ENCODE measurements at places on chromosomes 2 and 18.

DNA sequence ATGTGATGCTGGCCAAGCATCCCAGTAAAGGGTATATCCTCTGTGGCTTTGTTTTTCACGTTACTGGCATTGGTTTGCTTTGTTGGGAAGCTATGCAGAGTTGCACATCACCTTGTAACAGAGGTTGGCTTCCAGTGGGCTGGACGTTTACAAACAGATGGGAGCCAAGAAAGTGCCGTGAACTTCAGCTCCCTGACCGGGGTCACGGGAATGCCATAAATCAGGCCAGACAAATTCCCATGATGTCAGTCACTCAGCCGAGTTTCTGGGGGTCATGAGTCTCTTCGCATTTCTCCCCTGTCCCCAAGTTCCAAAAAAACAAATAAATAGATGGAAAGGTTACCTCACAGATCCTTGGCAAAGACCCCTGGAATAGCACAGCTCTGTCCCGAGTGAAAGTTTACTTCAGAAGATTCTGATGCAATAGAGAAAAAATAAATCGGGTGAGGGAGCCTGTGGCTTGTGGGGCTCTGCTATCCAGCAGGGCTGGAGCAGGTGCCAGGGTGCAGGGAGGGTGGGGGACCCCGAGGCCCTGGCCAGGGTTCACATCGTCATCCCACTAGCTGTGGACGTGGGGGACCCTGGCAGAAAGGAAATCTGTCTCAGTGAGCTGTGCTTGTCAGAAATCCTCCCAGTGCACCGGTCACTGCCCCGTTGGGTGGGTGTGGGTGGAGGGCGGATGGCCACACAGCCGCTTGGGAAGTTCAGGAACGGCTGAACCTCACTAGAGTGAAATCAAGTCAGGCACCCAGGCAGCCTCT, 27.8 kb downstream of the TWIST2 start:
- no peak overlapping the region for H3K4me3 ChIP-seq
- H3K4me1 ChIP-seq, result no peaks in the 10 kb centered on the region
- DNase-seq, result no peak
- H3K27ac ChIP-seq, result no peak overlapping the region
- no peaks in the 10 kb centered on the region for H3K36me3 ChIP-seq

DNA sequence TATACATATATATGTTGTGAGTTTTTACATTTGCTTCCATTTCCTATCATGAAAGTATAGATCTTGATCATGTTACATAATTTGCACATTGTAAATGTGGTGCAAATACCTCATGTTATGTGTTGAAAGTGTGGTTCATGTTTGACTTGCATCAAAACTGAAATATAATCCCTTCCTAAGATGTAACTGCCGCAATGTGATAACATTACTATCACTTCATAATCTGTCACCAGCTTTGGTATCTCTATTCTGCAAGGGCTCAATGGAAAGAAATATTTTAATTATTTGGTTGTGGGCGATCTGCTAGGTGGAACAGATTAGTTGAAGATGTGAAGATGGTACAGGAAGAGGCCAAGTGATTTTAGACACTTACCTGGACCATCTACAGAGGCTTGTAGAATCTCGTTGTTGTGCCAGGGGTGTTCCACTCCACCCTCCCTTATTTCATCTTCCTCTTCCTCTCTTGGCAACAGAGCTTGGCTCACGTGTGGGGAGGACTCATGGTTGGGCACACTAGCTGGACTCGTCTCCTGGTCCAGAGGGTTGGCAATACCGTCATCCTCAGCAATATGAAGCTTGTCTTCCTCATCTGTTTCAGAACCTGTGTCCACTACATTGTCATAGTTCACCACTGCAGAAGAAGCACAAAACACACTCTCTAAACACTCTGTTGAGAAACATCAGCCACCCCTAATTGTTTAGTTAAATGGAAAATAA, 90.4 kb downstream of the ZEB2 start:
- no peak for DNase-seq
- no peak overlapping the region for H3K27ac ChIP-seq
- no peak overlapping the region for H3K4me3 ChIP-seq
- H3K36me3 ChIP-seq, result peaks cover 6% of the 10 kb centered on the region
- H3K27me3 ChIP-seq, result no peaks in the 10 kb centered on the region
- peaks cover 17% of the 10 kb centered on the region for H3K4me1 ChIP-seq

GRCh38 chr2:133503323-133503722, 64.9 kb downstream of the NCKAP5 start:
- H3K27me3 ChIP-seq, result no peaks in the 10 kb centered on the region
- no peaks in the 10 kb centered on the region for H3K4me1 ChIP-seq
- DNase-seq, result no peak
- H3K36me3 ChIP-seq, result no peaks in the 10 kb centered on the region
- H3K27ac ChIP-seq, result no peak overlapping the region

- H3K4me1 ChIP-seq, result no peaks in the 10 kb centered on the region
- H3K4me3 ChIP-seq, result no peak overlapping the region
- no peaks in the 10 kb centered on the region for H3K36me3 ChIP-seq
These were observed 47.5 kb upstream of the TXNDC2 start for GRCh38 chr18:9838144-9838877.

DNA sequence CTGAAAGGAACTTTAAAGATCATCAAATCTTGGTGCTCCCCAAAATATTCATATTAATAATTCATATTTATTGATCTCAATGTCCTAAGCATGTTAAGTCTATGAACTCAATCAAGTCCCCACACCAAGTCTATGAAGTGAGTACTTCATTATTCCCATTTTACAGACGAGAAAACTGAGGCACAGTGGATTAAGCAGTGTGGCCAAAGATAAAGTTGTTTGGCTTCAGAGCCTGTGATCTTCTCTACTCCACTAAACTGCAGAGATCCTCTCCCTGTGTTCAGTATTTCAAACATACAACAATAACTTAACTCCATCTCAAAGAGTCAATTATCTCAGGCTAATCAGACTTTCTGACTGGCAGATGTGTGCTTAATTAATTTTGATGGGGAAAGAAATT, 29.8 kb downstream of the KCNK3 start:
- DNase-seq, result no peak
- H3K27me3 ChIP-seq, result no peaks in the 10 kb centered on the region
- no peak overlapping the region for H3K4me3 ChIP-seq
- no peak overlapping the region for H3K27ac ChIP-seq

DNA sequence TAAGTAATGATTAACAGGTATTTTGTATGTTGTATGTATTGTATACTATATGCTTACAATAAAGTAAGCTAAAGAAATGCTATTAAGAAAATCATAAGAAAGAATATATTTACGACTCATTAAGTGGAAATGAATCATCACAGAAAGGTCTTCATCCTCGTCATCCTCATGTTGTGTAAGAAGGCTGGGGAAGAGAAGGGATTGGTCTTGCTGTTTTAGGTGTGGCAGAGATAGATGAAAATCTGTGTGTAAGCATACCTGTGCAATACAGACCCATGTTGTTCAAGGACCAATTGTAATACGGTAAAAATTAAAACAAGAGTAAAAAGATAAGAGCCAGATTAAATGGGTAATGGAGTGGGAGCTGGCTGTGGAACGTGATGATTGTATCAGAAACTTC, 16.6 kb downstream of the SLC35F5 start:
- H3K4me3 ChIP-seq, result no peak overlapping the region

GRCh38 chr2:108909275-108909823, 79.7 kb downstream of the EDAR start:
- no peak for DNase-seq
- no peak overlapping the region for H3K4me3 ChIP-seq
- no peaks in the 10 kb centered on the region for H3K4me1 ChIP-seq

- no peak for DNase-seq
- H3K36me3 ChIP-seq, result no peaks in the 10 kb centered on the region
- H3K27ac ChIP-seq, result no peak overlapping the region
These were observed 343.5 kb upstream of the KLHL29 start for GRCh38 chr2:23041443-23041842.

GRCh38 chr2:224038830-224039079, 331 bp downstream of the SERPINE2 start:
- no peak overlapping the region for H3K4me3 ChIP-seq
- H3K27me3 ChIP-seq, result peaks cover 43% of the 10 kb centered on the region
- no peak for DNase-seq
- peaks cover 4% of the 10 kb centered on the region for H3K36me3 ChIP-seq
- H3K4me1 ChIP-seq, result peaks cover 17% of the 10 kb centered on the region
- no peak overlapping the region for H3K27ac ChIP-seq

- no peaks in the 10 kb centered on the region for H3K4me1 ChIP-seq
- no peak overlapping the region for H3K27ac ChIP-seq
These were observed 413.8 kb upstream of the SLC14A2 start for GRCh38 chr18:45201489-45201888.

DNA sequence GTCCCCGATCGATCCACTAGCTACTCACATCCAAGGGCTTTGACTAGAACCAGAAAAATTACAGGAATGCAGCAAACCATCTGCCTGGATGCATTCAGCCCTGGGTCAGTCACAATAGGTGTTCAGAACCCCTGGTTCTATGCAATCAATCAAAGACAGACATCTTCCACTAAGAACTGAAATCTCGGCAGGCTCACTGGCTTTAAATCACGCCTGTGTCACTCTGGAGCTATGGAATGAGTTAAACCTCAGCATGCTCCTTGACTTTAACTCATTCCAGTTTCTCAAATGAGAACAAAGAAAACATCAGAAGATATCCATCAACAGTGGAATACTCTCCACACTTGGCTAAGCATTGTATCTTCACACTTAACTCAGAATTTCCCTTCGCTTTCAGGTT, 68.1 kb upstream of the SPTBN1 start:
- no peaks in the 10 kb centered on the region for H3K4me1 ChIP-seq
- H3K4me3 ChIP-seq, result no peak overlapping the region
- no peaks in the 10 kb centered on the region for H3K36me3 ChIP-seq
- DNase-seq, result no peak

DNA sequence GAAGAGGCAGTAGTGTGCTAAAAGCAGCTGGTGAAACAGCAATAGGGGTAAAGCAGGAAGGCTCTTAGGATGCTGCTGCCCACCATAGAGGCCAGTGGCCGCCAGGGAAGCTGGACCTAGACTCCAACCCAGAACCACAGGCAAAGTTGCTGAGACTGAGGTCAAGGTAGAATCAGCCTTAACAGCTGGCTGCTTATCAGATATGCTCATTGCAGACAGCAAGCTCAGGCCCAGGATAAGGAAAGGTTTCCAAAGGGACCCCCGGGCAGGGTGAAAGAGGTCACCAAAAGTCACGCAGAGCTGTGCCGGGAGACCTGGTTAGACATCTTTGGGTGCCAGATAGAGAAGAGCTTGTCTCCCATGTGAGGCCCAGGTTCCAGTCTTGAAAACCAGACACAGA, 42.9 kb upstream of the EPG5 start:
- H3K36me3 ChIP-seq, result peaks cover 23% of the 10 kb centered on the region
- H3K4me1 ChIP-seq, result peaks cover 21% of the 10 kb centered on the region
- no peak overlapping the region for H3K4me3 ChIP-seq
- H3K27me3 ChIP-seq, result no peaks in the 10 kb centered on the region

DNA sequence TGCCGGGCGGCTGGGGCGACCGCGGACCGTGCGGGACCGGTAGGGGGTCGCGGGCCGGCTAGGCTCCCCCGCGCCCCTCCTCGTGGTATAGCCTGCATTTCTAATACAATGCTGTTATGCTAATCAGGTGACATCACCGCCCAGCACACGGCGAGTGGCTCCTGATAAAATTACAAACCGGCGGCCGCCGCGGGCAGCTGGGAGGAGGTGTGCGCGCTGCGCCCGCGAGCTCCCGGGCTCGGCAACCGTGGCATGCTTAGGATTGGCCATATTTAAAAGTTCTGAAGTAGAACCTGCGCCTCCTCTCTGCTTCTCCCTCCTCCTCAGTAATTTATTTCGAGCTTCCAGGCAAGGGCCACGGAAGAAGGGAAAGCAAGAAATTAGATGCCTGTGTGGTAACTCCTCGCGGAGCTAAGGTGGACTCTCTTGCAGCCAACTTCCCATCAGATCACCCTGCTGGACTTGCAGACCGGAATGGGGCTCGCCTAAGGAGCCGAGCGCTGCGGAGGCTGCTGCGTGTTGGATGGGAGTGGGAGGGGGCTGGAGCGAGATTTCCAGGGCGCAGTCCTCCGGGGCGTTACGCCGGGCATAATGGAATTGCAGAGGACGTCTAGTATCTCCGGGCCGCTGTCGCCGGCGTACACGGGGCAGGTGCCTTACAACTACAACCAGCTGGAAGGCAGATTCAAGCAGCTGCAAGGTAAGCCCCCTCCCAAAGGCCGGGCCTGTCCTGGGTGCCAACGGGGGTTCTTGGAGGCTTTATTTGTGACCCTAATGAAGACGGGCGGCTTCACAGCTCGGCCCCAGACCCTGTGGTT, 102.3 kb downstream of the SPTBN1 start:
- H3K4me1 ChIP-seq, result peaks cover 50% of the 10 kb centered on the region
- peak; percentile 84 for DNase-seq
- H3K27ac ChIP-seq, result peak overlapping the region; percentile 95
- peaks cover 11% of the 10 kb centered on the region for H3K36me3 ChIP-seq

DNA sequence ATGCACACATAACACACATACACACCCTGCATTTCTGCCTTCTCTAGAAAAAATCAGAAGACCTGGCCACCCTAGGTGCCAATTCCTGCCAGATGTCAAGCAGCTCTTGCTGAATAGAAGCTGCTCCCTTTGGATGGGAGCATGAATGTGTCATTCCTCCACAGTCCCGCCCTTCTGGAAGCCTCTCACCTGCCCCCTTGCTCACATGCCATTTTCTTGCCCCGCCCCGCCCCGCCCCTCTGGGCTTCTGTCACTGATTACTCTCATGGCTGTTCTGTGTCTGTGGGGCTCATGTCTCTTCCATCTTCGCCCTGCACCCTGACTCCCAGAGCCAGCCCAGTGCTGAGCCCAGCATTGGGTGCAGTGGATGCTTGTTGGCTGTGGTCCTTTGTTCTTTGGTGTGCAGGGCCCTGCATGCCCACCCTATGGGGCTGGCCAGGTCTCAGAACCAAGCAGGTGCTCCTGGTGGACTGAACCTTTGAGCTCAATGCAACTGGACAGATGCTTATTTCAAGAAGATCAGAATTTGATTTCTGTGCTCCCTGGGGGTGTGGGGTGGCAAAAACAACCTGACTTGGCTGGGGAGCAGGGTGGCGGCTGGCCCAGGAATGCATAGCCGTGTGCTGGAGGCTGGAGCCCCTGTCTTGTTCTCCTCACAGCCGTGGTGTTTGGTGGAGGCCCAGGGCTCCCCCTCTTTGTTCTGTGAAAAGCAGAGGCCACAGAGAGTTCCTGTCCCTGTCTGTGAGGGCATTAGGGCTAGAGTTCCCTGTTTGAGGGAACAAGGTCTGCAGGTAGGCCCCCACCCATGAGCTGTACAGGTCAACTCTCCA, 140.6 kb upstream of the GLI2 start:
- no peak for DNase-seq
- H3K27me3 ChIP-seq, result no peaks in the 10 kb centered on the region
- no peak overlapping the region for H3K27ac ChIP-seq
- H3K4me3 ChIP-seq, result no peak overlapping the region

GRCh38 chr18:31204166-31204565, 41.5 kb upstream of the DSC1 start:
- H3K4me1 ChIP-seq, result no peaks in the 10 kb centered on the region
- H3K36me3 ChIP-seq, result no peaks in the 10 kb centered on the region
- peaks cover 3% of the 10 kb centered on the region for H3K27me3 ChIP-seq
- no peak for DNase-seq
- H3K27ac ChIP-seq, result no peak overlapping the region
- no peak overlapping the region for H3K4me3 ChIP-seq

- no peak overlapping the region for H3K4me3 ChIP-seq
- H3K27me3 ChIP-seq, result no peaks in the 10 kb centered on the region
- no peak for DNase-seq
- no peaks in the 10 kb centered on the region for H3K4me1 ChIP-seq
These were observed 3.4 kb downstream of the PPP1R1C start for GRCh38 chr2:181989099-181989498.

Measured in activated CD8-positive, alpha-beta T cell treated with anti-CD3 and anti-CD28 coated beads for 36 hours (primary cell).